ENCODE measurements at places on chromosomes 1 and 21.

DNA sequence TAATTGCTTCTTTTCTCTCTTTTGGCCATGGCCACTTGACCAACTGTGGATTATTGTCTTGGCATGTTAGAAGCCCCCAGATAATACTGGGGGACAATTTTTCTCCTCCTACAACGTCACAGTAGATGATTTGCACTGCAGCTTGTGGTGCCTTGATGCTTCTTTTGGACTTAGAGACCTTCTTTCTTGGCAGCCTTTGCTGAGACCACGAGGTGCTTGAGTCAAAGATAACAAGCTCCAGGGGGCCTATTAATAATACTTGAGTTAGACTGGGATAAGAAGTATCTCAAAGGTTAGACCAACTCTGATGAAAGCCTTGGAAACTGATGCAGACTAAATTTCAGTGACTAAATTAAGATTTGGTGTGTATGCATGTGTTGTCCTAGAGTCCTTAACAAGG, 3.2 kb downstream of the PPP1R12B start:
- DNase-seq, result no peak

DNA sequence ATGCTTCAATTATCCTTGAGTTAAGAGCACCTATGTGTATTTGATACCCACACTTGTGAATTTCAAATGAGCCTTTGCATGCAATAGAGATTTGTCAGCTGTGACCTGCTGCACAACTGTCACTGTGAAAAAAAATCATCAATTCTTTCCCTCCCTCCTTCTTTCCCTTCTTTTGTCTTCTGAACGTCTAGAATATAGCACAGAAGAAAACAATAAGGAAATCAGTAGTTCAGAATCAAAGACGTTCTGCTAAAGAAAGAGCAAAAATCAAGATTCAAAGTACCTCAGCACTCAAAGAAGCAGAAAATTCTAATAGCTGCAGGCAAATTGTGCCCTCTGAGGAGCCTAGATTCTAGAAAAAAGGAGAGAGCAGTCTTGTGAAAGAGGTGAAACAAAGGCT, 1.7 kb upstream of the FMN2 start:
- no peak for DNase-seq

GRCh38 chr1:53938136-53938830, 7.2 kb downstream of the IFT25 start:
- no peak for DNase-seq

DNA sequence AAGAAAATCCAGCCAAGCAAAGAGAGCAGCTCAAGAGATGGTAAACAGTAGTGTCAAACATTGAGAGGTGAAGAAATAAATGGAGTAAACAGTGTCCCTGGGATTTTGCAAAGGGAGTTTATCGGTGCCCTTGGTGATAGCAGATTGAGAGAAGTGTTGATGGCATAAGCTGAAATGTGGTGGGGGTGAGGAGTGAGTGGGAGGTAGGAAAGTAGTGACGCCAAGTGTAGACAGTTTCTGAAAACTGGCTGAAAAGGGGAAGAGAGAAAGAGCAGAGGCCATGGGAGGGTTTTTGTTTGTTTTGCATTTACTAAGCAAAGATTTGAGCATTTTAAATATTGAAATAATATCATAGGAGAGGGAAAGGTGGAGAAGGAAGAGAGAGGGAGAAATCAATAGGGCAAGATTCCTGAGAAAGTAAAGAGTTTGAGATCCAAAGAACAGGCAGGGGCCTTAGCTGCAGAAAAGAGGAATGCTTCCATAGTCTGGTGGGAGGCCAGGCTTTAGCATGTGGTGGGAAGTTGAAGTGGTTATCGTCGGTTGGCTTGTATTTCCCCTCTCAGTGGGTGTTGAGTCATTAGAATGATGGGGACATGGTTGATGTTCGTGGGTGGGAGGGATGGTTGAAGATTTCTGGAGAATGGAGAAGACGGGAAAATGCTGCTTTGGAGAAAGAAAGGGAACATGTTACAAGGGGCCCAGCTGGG, 26.8 kb upstream of the RASAL2 start:
- no peak for DNase-seq
